ENCODE measurements at places on chromosomes 2 and 18.

- DNase-seq: no peak
Measured at GRCh38 chr2:236828820-236829219, 256.9 kb upstream of the COPS8 start.

GRCh38 chr2:179701524-179702110, 159.8 kb downstream of the ZNF385B start:
- no peak for DNase-seq

DNA sequence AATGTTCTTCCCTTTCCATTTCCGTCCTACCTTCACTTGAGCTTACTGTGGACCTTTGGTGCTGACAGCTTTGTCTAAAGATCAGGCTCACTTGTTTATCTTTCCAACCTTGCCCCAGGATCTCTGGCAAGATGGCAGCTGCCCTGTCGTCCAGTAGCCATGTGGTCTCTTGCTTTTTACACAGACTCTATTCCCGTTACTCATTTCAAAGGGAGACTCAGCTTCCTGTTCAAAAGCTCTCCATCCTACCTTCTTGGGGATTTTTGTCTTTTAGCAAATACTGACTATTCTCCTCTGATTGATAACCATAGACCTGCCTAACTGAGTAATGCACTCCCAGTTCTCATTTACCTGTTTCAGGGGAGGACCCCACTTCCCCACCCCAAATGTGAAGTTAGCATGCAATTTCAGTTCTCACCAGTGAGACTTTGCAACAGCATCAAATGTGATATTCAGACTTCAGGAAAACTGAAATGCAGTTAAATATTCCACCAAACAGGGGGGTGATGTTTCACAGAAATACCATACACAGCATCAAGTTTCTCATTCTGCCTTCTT, 184.4 kb downstream of the MYO3B start:
- DNase-seq: no peak

DNA sequence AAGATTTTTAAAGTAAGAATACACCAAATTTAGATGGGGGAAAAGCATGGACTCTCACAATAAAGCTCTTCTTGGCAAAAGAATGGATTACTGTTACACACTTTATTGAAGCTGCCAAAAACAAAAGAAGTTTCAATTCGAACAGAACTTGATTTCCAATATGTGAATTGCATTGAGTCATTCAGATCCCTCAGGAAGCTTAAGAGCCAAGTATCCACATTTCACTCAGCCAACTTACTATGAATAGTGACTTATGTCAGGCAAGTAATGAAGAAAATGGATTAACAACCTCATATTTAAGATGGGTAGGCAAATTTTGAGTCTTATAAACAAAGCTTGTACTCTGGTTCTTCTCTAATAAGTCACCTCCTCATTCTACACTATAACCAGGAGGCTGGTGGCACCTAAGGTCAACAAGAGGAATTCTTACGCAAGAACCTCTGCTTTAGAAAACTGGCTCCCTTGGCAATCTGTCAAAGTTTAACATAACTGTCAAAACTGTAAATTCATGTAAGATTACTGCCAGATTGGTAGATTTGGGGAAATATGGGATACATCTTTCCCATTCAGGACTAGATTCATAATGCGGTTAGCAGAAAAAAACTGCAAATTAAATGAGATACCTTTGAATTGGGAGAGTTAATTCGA, 6.0 kb downstream of the HADHA start:
- no peak for DNase-seq

All from foreskin melanocyte (primary cell).